ENCODE measurements at places on chromosomes 4 and X.

DNA sequence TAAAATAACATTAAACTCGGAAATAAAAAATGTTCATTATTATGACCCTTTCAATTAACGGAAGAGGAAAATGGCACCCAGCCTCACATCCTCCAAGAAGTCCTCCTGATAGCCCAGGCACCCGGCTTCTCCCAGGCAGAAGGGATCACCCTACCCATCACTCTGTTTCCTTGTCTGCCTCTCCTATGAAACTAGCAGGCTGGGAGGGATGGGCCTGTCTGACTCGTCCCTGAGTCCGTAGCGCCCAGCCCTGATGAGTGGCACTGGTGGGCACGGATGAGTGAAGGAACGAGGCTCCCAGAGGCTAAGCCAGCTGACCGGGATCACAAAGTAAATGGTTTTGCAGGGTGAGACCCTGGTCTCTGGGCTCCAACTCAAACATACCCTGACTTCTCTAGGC lies 28.6 kb upstream of the KIAA0232 start:
- DNase-seq: no peak

GRCh38 chr4:105088110-105088879 lies 58.4 kb upstream of the TET2 start:
- no peak for DNase-seq

GRCh38 chr4:127965803-127966175 lies 583 bp downstream of the ABHD18 start:
- peak; percentile 72 for DNase-seq

DNA sequence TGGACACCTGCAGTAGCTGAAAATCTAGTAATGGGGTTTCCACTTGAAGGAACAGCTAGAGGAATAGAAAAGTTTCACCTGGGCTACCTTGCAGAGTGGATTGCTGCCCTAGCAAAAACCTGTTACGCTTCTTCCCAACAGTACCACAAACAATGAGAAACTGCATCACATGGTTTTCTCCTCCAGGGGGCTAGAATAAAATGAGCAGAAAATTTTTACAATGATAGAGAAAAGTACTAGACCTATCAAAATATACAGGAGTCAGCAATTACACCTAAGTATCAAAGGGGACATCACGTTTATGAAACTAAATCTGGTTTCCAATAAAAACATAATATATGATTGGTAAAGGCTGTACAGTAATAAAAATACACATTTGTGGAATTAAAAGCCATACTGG lies 423.1 kb upstream of the PITX2 start:
- DNase-seq: no peak

DNA sequence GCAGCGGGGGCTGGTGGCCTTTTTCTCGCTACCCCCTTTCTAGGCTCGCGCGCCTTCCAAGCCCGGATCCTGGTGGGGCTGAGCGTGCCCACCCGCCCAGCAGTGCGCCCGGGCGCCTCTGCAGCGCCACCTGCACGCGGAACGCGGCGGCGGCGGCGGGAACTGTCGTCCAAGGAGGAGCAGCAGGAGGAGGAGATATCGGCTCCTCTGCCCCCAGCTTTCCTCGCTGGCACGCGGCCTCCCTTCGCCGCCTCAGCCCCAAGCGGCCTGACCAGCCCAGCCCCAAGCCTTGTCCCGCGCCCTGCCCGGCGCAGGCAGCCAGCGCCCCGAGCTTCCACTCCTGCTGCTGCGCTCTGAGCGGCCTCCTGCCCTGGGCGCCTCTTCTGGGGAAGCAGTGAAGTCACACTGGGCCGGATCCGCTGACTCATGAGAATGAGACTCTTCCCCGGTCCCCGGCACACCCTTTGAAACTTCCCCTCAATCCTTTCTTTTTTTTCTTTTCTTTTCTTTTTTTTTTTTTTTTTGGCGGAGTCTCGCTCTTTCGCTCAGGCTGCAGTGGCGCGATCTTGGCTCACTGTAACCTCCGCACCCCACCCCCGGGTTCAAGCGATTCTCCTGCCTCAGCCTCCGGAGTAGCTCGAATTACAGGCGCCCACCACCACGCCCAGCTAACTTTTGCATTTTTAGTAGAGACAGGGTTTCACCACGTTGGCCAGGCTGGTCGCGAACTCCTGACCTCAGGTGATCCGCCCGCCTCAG lies 10.6 kb upstream of the ELF4 start:
- DNase-seq: peak; percentile 64

GRCh38 chrX:129876771-129877305 lies 29.1 kb upstream of the UTP14A start:
- no peak for DNase-seq

DNA sequence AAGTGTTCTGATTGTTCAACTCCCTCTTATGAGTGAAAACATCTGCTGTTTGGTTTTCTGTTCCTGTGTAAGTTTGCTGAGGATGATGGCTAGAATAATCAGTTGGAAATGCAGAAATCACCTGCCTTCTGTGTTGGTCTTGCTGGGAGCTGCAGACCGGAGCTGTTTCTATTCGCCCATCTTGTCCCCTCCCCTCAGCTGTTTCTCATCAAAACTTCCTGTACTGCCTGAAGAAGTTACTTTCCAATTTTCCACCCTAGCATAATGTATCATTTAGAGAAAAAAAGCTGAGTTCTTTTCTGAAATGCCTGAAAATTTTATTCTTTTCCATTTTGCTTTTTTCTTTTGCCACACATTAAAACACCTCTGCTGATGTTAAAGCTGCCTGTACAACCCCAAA lies 167.6 kb downstream of the TEX13A start:
- no peak for DNase-seq

DNA sequence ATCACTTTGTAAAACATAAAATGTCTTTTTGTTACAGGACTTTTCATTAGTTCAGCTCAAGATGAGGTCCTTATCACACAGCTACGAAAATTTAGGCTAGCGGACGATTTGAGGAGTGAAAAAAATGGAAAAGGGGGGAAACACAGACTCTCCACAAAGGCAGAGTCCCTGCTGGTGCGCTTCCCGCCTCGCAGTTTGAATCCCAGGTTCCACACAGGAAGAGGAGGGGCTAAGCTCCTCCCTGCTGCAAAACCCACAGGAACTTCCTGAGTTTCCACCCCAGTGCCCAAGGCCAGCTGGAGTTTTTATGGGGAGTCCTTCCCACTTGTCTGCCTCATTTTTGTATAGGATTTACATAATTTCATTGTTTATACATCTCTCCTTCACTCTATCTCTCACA lies 11.2 kb downstream of the ADAM29 start:
- no peak for DNase-seq

GRCh38 chrX:120446498-120446897 lies 22.6 kb downstream of the LAMP2 start:
- no peak for DNase-seq

DNA sequence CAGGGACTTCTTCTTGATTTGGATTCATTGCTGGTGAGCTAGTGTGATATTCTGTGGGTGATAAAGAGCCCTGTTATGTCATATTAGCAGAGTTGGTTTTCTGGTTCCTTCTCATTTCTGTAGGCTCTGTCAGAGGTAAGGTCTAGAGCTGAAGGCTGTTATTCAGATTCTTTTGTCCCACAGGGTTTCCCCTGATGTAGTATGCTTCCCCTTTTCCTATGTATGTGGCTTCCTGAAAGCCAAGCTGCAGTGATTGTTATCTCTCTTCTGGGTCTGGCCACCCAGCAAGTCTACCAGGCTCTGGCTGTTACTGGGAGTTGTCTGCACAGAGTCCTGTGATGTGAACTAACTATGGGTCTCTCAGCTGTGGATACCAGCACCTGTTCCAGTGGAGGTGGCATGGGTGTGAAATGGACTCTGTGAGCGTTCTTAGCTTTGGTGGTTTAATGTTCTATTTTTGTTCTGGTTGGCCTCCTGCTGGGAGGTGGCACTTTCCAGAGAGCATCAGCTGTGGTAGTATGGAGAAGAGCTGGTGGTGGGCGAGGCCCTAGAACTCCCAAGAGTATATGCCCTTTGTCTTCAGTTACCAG lies 373.7 kb downstream of the AR start:
- no peak for DNase-seq

- DNase-seq: no peak
Measured at GRCh38 chr4:152501846-152502536, 33.9 kb downstream of the FBXW7 start.

DNA sequence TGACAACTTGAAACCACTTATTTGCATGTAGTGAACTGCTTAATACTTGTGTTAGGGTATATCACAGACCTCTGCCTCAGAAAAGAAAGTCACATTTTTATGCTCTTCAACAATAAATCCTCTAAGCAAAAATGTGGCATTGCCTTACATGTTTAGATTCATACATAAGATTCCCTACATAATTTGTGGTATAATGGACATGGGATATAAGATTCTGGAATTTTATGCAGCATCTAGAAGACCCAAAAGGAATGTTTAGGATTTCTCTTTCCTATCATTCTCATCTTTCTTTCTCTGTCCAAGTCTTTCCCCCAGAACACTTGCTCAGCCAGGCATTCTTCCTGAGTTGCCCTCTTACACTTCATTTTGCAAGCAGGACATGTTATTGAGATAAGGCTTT lies 37.7 kb upstream of the TET2 start:
- no peak for DNase-seq

DNA sequence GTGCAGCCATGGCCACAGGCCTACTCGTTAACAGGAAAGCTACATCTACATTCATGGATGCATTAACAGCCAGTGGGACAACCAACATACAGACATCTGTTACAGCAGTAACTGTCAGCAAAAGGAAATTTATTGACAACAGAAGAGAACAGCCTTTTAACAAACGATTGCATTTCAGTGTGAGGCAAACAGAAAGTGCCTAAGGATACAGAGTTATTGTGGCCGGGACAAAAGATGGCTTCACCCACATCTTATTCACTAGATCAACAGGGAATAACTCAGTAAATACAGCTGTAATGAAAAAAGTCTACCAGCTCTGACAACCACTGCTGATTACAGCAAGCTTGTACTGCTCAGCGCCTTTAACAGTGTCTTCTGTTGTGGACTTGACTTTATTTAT lies 61.5 kb upstream of the TBL1X start:
- no peak for DNase-seq

GRCh38 chrX:150692831-150693724 lies at the start of gene MTMR1:
TSS of gene MTMR1 (plus strand) at chrX:150693396. CDS start at chrX:150693531, 135 bp downstream.
- DNase-seq: peak; percentile 53

- DNase-seq: no peak
Measured at GRCh38 chr4:13705521-13706041, 78.1 kb upstream of the BOD1L1 start.

DNA sequence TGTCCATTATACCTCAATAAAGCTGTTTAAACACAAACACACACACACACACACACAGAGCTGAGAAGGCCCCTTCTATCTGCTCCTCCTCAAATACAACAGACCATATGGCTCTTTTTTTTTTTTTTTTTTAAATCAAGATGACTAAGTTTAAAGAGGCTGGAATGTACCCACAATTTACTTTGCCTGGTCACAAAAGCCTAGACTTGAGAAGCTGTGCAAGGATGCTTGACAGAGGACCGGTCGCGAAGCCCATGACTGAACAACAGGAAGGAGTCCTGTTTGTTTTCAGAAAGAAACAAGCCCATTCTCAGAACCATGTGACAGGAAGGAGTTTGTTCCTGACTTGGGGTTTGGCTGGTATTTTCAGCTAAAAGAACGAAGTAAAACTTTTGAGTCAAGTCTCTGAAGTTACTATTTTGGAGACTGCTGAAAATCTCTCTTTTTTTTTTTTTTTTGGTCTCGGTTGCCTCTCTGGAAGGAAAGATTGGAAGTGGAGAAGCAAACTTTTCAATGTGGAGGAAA lies 650.9 kb upstream of the TENM3 start:
- no peak for DNase-seq

- DNase-seq: no peak
Measured at GRCh38 chrX:107769581-107770317, 5.8 kb downstream of the TSC22D3 start.

- DNase-seq: no peak
Measured at GRCh38 chr4:120977435-120977997, 55.0 kb upstream of the PRDM5 start.

DNA sequence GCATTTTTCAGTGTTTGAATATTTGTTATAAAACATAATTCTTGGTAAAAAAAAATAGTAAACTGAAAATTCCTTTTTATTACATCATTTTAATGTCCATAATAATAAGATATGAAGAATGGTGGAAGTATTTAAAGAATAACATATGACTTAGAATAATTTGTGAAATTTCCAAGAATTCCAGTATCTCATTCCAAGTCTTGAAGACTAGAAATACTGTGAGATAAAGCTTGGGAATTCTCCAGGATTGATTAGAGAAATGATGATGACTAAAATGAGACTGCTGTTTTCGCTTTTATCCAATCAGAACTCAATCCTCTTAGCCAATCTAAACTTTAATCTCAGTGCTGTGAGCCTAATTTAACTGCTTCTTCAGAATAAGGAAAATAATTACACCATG lies 184.2 kb upstream of the HCCS start:
- DNase-seq: no peak

- DNase-seq: no peak
Measured at GRCh38 chrX:66675541-66675940, 36.7 kb upstream of the EDA2R start.

GRCh38 chrX:117895418-117895817 lies 221.2 kb downstream of the KLHL13 start:
- DNase-seq: no peak

- no peak for DNase-seq
Measured at GRCh38 chr4:162793571-162793970, 373.1 kb downstream of the NAF1 start.

GRCh38 chr4:138555584-138555983 lies 313.4 kb upstream of the SLC7A11 start:
- DNase-seq: no peak

- DNase-seq: no peak
Measured at GRCh38 chrX:10350221-10350620, 193.4 kb downstream of the CLCN4 start.

GRCh38 chr4:189826657-189827056 lies 114.0 kb upstream of the FRG1 start:
- DNase-seq: no peak

DNA sequence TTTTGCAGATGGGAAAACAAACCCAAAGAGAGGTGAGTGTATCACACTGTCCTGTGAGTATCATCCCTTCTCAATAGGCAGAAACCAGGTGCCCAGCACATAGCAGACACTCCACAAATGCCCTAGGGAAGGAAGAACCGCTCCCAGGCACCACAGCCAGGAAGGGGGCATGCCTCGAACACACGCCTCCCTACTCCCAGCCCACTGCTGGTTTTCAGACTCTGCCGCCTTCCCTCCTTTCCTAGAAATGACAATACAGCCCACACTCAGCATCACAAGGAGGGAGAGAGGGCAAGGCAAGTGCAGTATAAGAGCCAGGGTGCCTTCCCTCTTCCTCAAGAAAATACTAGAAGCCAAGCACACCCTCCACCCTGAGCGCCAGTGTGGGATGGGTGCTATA lies 16.2 kb downstream of the JAKMIP1 start:
- no peak for DNase-seq

- DNase-seq: no peak
Measured at GRCh38 chrX:54194982-54195588, 12.0 kb upstream of the FAM120C start.

GRCh38 chr4:134345244-134345643 lies 143.7 kb upstream of the PABPC4L start:
- DNase-seq: no peak

DNA sequence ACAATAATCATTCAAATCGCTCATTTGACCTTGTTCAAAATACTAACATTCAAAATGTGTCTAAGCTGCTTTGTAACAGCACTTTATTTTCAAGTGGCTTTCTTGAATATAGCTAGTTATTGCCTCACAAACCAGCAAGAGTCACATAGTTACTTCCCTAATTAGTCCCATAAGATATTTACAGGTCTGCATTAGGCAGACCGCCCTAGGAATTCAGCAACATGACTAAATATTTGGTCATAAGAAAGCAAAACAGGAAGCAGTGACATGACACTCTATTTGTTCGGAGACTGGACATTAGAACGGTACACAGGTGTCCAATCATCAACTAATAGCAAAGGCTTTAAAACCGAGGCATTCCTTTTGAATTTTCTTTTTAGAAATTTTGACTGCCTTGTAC lies 262.0 kb downstream of the COL25A1 start:
- no peak for DNase-seq

GRCh38 chrX:103845165-103845653 lies 13.2 kb upstream of the RAB9B start:
- DNase-seq: peak; percentile 47
